Mesothelial cell of epicardium (in vitro differentiated cells): ENCODE measurements at places on chromosomes 5 and 9. TPM values are rescaled to one million over a fixed set of nuclear protein-coding genes. Genes with fewer than 3 reads are reported as not detected.

- DNase-seq, result no peak
- no peaks in the 10 kb centered on the region for H3K36me3 ChIP-seq
- H3K4me3 ChIP-seq, result no peak overlapping the region
- H3K4me1 ChIP-seq, result peaks cover 14% of the 10 kb centered on the region
Measured at GRCh38 chr9:72557549-72557948, 36.1 kb downstream of the TMC1 start.

DNA sequence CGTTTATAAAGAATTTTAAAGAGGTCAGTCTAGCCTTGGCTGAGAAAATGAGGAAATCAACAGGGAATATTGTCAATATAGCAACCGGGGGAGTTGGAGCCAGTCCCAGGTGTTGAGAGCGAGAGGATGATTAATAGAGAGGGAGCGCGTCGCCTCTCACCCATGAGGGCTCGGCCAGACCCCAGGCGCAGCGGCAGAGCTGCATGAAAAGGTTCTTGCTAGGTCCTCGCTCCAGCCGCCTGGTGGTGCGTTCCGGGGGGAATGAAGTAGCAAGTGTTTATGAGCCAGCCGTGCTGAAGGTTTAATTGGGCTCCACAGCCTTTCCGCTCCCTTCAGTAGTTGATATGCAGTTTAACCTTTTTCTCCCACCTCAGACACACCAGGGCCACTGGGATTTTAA, 167.3 kb upstream of the IRX1 start:
- peaks cover 47% of the 10 kb centered on the region for H3K27me3 ChIP-seq
- H3K4me3 ChIP-seq, result no peak overlapping the region
- no peaks in the 10 kb centered on the region for H3K4me1 ChIP-seq
- no peaks in the 10 kb centered on the region for H3K36me3 ChIP-seq
- no peak overlapping the region for H3K27ac ChIP-seq

DNA sequence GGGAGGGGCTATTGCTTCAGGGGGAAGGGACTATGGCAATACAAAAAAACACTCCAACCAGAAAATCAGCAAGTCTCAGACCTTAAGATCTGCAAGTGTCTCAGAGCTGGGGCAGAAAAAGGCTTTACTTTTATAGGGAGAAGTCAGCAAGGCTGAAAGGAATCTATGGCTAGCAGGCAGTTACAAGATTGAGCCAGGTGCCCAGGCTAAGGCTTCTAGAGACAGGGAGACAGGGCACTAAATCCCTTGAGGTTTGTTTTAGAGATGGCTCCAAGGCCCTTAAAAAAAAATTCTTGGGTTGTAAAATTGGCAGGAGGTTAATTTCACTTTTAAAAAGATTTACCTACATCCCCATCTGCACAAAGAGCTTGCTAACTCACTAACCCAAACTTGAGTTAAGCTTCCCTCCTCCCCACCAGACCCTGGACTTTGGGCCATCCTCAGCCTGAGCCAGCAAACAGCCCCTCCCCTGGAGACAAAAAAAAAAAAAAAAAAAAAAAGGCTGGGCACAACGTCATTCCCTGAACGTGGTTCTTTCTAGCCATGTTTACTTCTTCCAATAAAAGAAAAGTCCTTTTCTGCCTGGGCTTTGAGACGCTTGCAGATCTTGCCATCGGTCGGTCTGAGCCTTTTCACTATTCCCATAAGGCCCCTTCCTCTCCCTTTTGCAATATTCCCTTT, 17.9 kb downstream of the NIPAL4 start:
- H3K27ac ChIP-seq, result no peak overlapping the region
- H3K36me3 ChIP-seq, result peaks cover 12% of the 10 kb centered on the region
- DNase-seq, result no peak
- no peaks in the 10 kb centered on the region for H3K4me1 ChIP-seq
- no peaks in the 10 kb centered on the region for H3K27me3 ChIP-seq

DNA sequence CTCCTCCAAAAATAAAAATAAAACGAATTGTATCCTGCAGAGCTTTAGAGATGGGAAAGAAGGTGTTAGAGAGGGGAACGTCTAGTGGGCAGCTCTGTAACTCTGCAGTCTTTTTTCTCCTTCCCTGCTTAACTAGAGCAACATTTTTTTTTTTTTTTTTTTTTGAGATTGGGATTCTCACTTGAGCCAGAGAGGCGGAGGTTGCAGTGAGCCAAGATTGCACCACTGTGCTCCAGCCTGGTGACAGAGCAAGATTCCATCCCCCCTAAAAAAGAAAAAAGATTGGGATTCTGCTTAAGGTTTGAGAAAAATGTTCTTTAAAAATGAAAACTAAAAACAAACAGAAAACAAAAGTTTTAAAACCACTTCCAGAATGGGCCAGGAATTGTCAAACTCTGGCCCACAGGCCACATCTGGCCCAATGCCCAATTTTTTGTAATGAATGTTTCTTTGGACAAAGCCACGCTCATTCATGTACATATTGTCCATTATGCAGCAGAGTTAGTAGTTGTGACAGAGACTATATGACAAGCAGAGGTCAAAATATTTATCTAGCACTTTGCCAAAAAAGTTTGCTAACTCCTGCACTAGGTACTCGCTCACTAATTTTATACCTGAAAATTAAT, 98.5 kb downstream of the ZCCHC7 start:
- no peak for DNase-seq
- H3K27me3 ChIP-seq, result no peaks in the 10 kb centered on the region
- H3K36me3 ChIP-seq, result no peaks in the 10 kb centered on the region
- peaks cover 14% of the 10 kb centered on the region for H3K4me1 ChIP-seq
- no peak overlapping the region for H3K27ac ChIP-seq

DNA sequence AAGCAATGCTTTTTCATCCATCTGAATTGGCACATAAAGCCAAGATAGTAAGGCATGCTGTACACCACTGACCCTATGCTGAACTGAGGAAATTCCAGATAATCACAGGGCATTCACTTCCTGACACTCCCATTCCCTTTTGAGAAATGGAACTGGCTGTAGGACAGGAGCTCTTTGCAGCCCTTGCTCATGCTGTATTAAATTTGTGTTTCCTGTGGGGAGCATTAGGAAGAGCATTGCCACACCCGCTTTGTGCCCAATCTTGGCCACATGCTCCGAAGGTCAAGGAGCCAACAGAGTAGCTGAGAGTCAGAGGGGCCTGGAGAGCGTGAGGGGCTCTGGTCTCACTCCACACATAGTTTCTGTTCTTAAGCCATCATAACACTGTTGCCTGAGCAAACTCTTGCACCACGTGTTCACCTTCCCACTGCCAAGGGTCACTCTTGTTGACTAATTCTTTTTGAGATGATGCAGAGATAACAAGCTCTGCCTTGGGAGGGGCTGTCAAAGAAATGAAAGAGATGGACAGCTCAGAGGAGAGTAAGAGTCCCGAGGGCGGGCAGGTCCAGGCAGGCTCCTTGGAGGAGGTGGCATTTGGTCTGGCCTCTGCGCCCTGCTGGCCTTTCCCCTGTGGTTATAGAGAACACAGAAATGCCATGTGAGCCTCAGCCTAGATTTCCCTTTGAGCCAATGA, 31.7 kb upstream of the ARAP3 start:
- no peak overlapping the region for H3K27ac ChIP-seq
- DNase-seq, result no peak
- H3K36me3 ChIP-seq, result no peaks in the 10 kb centered on the region
- H3K4me1 ChIP-seq, result peaks cover 24% of the 10 kb centered on the region
- H3K4me3 ChIP-seq, result no peak overlapping the region
- H3K27me3 ChIP-seq, result peaks cover 2% of the 10 kb centered on the region

DNA sequence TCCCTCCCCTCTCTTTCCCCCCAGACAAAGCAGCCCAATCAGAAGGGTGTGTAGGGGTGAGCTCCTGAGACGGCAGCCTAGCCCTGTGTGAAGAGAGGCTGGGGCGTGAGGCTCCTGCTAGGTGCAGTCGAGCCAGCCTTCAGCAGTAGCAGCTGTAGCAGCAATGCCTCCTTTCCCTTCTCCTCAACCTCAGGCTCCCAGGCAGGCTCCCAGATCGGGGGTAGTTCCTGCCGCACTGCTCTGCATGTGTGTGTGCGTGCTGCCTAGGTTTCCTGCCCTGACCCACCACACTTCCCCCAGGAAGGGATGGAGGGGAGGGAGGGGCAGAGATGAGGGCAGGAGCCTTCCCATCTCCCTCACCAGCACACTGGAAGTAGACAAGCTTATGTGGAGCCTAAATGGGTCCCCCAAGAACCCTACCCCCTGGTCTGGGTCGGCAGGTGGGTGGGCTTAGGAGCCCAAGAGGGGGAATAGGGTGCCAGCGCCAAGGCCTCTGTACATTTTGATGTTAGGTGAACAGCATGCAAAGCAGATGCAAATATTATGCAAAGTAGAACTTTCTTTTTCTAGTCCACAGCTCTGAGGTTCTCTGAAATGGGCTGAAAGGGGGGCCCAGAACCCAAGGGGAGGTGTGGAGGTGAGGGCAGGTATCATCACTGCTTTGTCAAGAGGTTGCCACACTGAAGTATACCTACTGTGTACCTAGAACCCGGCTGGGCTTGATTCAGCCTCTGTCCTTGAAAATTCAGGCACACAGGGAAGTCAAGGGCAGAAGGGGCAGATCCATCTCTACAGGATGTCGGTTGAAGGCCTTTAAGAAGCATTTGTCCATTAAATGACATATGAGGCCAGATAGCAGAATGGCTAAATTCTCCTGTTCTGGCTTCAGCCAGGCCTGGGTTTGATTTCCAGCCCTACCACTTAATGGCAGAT, 57.8 kb downstream of the CXXC5 start:
- H3K27ac ChIP-seq, result no peak overlapping the region
- H3K27me3 ChIP-seq, result peaks cover 2% of the 10 kb centered on the region
- no peaks in the 10 kb centered on the region for H3K36me3 ChIP-seq

DNA sequence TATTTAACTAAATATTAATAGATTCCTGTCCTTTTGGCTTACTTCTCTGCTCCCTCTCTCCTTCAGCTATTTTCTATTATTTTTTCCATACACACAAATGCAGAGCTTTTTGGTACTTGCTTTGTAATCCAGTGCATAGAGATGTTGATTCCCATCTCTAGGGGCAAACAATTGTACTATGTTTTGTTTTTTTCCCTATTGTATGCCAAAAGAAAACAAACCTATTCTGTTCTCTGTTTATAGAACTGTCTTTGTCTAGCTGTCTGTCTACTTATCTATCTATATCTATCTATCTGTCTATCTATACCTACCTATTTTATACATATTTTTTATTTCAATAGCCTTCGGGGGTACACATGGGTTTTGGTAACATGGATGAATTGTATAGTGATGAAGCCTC, 121.6 kb upstream of the LIFR start:
- no peaks in the 10 kb centered on the region for H3K4me1 ChIP-seq
- DNase-seq, result no peak
- H3K27ac ChIP-seq, result no peak overlapping the region
- H3K4me3 ChIP-seq, result no peak overlapping the region

GRCh38 chr9:40927260-40927631, 201.2 kb downstream of the FOXD4L6 start:
- DNase-seq, result no peak
- H3K4me1 ChIP-seq, result no peaks in the 10 kb centered on the region
- H3K4me3 ChIP-seq, result no peak overlapping the region
- peaks cover 3% of the 10 kb centered on the region for H3K36me3 ChIP-seq
- no peaks in the 10 kb centered on the region for H3K27me3 ChIP-seq

DNA sequence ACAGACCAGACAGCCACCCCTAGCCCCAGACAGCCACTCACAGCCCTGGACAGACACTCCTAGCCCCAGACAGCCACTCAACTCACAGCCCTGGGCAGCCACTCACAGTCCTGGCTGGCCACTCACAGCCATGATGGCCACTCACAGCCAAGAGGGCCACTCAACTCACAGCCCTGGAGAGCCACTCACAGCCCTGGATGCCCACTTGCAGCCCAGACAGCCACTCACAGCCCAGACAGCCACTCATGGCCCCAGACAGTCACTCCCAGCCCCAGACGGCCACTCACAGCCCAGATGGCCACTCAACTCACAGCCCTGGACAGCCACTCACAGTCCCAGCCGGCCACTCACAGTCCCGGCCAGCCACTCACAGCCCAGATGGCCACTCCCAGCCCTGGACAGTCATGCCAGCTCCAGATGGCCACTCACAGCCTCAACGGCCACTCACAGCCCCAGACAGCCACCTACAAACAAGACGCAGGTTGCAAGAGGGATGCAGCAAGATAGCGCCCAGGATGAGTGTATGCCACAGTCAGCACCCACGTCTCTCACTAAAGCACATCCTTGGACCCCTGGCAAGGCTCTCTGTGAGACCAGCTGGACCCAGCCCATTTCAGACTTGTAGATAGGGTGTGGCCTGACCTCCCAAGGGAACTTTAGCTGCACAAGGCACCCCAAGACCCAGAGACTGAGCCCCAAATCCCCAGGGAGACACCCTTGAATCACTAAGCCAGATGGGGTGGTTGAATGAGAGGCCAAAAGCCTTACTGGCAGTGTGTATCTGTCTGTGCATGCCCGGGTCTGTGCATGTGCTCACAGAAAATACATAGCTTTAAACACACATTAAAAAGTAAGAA, 22.4 kb downstream of the ZDHHC11B start:
- DNase-seq, result no peak
- no peak overlapping the region for H3K27ac ChIP-seq
- H3K36me3 ChIP-seq, result no peaks in the 10 kb centered on the region
- H3K27me3 ChIP-seq, result peaks cover 17% of the 10 kb centered on the region

GRCh38 chr5:36585701-36586100, 20.7 kb upstream of the SLC1A3 start:
- peaks cover 5% of the 10 kb centered on the region for H3K27me3 ChIP-seq
- H3K36me3 ChIP-seq, result no peaks in the 10 kb centered on the region
- no peak overlapping the region for H3K27ac ChIP-seq

GRCh38 chr5:39266442-39266841, 47.1 kb upstream of the FYB1 start:
- H3K27ac ChIP-seq, result no peak overlapping the region
- H3K27me3 ChIP-seq, result no peaks in the 10 kb centered on the region
- no peak for DNase-seq
- H3K4me1 ChIP-seq, result no peaks in the 10 kb centered on the region
- H3K36me3 ChIP-seq, result no peaks in the 10 kb centered on the region

GRCh38 chr9:126703002-126703865, 89.5 kb downstream of the LMX1B start:
- DNase-seq, result no peak
- peaks cover 50% of the 10 kb centered on the region for H3K4me1 ChIP-seq
- no peaks in the 10 kb centered on the region for H3K36me3 ChIP-seq
- no peak overlapping the region for H3K27ac ChIP-seq
- H3K27me3 ChIP-seq, result peaks cover 50% of the 10 kb centered on the region

Gene CARD19
- total RNA-seq, result 19.4 to 22.6 TPM (median 20.1 TPM) in 3 replicates

Gene GADD45G
- total RNA-seq, result 1.0 to 2.0 TPM (median 1.8 TPM) in 3 replicates

Gene SH3RF2
- total RNA-seq, result 2.2 to 3.2 TPM (median 2.5 TPM) in 3 replicates

Gene PCDHB7
- total RNA-seq, result 1.4 to 1.8 TPM (median 1.6 TPM) in 3 replicates

Gene FBP2
- not detected in 3 replicates for total RNA-seq
